ENCODE measurements at places on chromosomes 6 and 20.

- DNase-seq: no peak
Measured at GRCh38 chr20:301886-302848, 4.8 kb downstream of the ZCCHC3 start.

DNA sequence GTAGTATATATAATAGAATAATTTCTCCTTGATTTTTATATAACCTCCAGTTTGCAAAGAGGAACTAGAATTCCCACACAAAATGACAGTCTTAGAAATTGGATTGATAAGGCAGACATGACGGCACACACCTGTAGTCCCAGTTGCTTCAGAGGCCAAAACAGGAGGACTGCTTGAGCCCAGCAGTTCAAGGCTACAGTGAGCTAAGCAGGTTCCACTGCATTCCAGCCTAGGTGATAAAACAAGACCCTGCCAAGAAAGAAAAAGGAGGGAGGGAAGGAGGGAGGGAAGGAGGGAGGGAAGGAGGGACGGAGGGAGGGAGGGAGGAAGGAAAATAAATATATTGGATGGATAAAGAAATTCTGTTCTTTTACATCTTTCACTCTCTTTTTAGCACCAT is 77.6 kb upstream of the SASH1 start:
- DNase-seq: no peak

DNA sequence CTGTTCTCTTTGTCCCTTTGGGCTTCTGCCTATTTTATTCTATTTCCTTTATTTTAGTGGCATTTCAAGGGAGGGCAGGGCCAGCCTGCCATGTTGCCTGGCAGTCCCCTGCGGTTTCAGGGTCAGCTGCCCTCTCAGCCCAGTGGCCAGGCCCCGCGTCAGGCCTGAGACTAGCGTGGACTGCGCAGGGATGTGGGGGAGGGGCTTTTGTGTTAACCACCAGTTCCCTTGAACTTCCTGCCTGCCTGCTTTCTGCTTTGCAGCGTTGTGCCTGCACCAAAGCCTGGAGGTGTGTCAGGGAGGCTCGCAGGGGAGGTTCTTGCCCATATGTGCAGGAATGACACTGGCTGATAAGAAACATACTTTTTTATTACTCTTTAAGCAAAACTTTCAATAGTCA is 157.6 kb downstream of the SLC35B3 start:
- DNase-seq: no peak

DNA sequence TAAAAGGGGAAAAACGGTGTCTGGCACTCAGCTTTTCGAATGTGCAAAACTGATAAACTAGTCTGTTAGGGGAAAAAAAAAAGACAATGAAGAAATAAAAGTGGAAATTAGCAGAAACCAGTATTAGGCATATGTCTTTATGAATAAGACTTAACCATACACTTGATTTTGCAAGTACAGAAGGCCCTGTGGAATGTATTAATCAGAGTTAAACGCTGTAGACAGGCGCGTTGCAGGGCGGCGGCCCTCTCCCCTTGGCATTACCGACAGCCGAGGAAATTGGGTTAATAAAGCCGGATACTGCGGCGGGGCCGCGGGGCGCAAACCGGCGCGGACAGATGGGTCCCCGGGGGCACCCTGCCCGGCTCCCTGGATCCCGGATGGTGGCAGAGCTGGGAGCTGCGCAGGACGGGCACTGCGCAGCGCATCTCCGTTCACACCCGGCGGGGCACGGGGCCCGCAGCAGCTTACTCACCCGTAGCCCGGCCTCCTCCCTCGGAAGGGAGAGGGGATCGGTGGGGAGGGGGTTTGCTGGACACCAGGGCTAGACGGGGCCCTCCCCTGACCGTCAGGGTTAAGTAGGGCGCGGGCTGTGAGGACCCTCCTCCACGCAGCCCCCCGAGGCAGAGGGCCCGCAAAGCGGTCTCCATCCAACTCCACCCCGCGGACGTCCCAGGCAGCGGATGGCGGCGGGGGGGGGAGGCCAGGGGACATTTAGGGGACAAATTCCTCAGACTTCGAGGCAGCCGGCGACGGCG is 2.0 kb downstream of the BHLHE23 start:
- no peak for DNase-seq

DNA sequence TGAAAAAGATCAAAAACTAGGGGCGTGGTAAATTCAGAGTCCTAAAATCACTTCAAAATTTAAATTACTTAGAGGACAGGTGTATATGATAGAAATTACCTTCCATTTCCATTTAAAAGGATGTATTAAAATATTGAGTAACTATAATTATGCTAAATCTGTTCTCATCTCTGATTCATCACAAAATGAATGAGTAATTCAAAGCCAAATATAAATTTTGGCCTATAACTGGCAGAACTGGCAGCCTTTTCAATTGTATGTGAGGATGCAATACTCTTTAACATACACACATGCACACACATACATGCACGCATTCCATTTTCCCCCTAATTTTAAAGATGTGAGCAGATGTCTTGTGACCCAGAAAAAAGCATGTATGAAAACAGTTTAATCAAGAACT is 194.6 kb downstream of the EPM2A start:
- no peak for DNase-seq

DNA sequence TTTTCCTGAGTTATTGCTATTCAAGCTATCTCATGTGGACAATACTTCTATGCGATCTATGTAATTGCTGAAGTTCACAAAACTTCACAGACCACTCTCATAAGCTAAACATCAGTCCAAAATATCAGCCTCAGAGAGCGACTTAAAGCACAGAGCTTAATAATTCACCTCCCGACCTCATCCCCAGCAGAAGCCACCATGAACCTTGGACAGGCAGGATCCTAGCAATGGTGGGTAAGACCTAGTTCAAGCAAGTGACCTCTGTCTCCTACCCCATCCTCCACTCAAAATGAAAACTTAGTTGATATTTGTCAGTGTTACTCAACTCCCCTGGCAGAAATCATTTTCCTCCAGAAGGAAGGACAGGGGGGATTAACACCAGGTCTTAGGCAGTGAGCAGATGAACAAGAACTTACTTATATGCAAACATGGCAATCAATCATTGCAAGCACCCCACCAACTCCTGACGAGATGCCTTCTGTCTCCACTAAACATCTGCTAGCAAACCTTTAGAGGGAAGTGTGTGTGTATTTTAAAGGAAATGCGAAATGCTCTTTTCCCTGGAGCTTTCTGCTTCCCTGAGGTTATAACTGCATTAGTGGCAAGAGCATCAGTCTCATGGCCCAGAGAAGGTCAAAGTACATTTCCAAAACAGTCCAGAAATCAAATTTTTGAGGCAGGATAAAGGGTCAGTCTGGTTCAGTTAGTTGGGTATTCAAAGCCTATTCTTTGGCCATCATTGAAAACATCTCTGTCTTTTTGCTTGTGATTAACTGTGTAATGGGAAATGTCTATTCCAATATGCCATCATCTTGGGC is 90.0 kb downstream of the SLC22A23 start:
- no peak for DNase-seq

GRCh38 chr6:118284736-118285360 is 263.2 kb upstream of the PLN start:
- no peak for DNase-seq
